ENCODE measurements at places on chromosomes 1 and 21. TPM values are rescaled to one million over a fixed set of nuclear protein-coding genes. Genes with fewer than 3 reads are reported as not detected.

KCNJ15 gene
- total RNA-seq, result 0.51 TPM

AMY2A gene
- total RNA-seq, result not detected

KRTAP19-3 gene
- total RNA-seq, result not detected

LRRIQ3 gene
- 0.51 TPM for total RNA-seq

NRIP1 gene
- 35.6 TPM for total RNA-seq

GRCh38 chr1:210633636-210634035 lies 304.9 kb downstream of the HHAT start:
- DNase-seq, result no peak

DNA sequence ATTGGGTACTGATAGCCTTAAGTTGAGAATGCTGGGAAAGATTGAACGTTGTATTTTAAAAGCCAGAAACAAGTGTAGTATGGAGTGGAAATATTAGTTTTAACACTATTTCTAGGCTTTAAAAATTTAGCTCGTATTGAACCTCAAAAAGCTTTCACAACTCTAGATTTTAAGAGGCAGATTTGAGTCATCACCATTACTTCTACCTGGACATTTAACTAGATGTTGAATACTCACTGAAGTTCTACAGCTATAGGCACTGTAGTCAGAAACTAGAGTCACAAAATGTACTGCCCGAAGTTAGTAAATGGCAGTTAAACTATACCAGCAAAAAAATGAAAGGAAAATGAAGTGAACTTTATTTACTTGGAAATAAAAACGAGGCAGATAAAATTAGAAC lies 96.5 kb downstream of the NEK7 start:
- DNase-seq, result no peak
